ENCODE measurements at places on chromosomes 7 and 10.

DNA sequence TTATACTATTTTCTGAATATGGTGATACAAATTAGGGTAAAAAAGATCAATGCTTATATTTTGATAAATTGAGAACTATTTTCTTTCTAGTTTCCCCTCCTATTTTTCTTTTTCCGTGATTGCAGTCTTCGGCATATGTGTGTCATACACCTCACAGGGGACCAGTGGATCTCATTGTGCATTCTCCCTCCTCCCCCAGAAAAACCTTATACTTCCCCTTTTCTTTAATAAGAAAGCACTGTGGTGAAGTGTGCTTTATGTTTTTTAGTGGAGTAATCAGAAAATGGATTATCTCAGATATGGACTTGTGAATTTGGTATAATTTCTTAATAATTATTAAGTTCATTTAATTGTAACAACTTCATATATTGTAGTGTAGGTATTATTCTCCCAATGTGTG lies 72.8 kb downstream of the BICC1 start:
- DNase-seq, result no peak

DNA sequence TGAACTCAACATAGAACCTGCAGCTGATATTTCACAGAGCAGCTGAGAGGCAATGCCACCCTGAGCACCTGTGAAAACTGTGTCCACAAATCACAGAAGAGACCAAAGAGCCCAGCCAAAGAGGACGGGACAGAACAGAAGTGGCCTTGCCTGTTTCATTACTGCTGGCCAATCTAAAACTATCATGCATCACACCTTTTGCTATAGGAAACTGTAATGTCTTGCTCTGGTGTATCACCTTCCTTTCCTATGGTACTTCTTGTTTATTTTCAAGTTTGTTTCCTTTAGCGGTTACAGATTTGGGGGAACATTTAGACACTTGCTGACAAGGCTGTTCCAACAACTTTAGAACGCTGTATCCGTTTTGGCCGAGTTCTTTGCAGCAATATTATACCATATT lies 80.3 kb downstream of the PIP4K2A start:
- DNase-seq, result no peak

GRCh38 chr10:27687743-27688142 lies 57.9 kb downstream of the MKX start:
- no peak for DNase-seq

GRCh38 chr10:69303632-69304051 lies 25.3 kb downstream of the HK1 start:
- DNase-seq, result no peak

- no peak for DNase-seq
Observed at GRCh38 chr7:1248143-1248915, 15.7 kb downstream of the UNCX start.

DNA sequence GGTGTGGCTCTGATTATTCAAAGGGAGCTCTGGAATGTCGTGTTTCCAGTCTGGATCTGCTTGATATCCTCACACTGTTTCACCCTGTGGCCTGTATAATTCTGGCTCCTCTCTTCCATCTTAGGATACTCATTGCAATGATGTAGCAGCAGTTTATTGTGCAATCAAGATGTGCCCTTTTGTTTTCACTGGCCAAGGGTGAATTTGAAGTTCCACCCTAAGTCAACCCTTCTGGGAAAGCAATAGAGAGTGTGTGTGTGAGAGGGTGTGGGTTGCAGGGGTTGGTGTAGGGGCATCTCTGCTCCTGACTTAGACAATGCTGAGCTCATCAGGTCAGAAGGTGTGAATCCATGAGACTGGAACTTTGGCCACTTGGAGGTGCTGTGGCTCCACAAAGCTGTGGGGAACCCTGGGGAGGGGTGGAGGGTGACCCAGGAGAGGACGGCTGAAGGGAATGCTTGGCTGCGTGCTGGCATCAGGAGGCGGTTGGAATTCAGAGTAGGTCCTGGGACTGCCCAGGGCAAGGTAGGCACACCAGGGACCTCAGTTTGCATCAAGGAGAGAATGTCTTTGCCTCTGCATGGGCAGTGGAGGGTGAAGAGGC lies 118.0 kb upstream of the PRSS58 start:
- DNase-seq, result no peak

Data from activated B cell treated with CpG ODN at 0.5 μM for 24 hours (primary cell).